ENCODE measurements at places on chromosomes 12 and 14.

DNA sequence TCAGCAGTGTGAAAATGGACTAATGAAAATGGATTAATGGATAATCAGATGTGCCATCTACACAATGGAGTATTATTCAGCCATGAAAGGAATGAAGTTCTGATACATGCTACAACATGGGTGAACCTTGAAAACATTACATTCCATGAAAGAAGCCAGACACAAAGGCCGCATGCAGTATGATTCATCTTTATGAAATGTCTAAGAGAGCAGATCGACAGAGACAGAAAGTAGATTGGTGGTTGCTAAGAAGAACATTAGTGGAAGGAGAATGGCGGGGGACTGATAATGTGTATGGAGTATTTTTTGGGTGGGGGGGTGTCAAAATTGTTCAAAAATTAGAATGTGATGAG, 47.3 kb downstream of the PRKAB1 start:
- peak; percentile 31 for DNase-seq

DNA sequence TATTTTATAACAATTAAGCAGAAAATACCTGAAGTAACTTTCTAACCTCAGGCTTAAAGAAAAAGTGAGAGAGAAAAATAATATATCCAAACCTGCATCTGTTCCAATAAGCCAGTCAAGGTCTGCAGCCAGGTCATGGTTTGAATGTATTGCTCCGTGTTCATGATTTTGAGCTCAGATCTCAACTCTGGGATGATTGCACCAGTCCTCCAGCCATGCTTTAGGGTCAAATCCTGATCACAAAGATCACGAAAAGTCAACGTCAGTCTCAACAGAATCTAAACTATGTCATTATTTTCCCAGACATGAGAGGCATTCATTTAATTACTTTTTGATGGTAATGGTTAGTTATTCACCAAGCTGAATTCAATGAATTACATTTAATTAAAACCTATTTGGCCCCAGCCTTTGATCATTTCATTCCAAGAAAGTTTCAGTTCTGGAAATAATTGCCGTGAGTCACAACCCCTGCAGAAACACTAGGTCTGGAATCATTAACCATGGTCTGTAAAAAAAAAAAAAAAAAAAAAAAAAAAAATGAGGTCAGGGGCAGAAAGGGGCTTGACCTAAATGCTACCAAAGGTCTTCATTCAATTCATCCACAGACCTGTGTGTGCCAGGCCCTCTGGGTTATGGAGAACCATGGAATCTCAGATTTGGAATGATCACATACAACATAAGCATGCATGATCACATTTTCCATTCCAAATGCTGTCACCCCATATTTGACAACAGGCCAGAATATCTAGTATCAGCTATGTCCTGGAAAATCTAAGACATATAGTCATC, 55.6 kb downstream of the NT5DC3 start:
- DNase-seq = no peak

DNA sequence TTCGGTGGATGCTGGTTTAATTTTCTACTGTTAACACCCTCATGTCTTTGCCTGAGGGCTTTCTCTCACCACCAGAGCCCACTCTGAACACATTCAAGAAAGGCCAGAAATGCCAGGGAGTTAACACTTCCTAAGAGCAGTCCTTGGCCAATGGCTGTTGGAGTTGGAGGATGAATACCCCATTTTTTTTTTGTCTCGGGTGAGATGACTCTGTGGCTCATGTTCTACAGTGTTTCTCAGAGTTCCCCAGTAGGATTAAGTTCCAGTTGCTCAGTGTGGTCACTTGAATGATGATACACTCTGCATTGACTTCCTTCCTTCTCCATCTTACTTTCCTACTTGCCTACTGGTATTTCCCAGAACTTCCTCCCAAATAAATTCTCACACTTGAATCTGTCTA, 65.8 kb downstream of the FOS start:
- DNase-seq = no peak

- no peak for DNase-seq
Observed at GRCh38 chr14:101230161-101230850, 326.8 kb upstream of the RTL1 start.

GRCh38 chr12:75439930-75440329, 40.6 kb upstream of the GLIPR1 start:
- DNase-seq = no peak

- DNase-seq = no peak
Observed at GRCh38 chr12:15293731-15294130, 28.6 kb upstream of the PTPRO start.

DNA sequence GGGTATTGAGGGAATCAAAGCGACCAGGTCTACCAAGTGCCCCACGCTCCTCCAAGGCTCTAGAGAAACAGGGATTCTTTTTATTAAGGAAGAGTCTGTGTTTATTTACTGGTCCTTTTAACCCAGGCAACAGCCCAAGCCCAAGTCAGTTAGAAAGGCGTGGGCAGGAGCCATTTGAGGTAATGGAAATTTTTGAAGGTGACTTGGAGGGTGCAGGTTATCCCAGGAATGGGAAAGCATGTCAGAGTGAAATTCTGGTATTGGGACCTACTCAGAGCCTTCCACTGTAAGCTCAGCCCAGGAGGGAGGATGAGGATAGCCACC, 2.9 kb downstream of the SLC6A12 start:
- no peak for DNase-seq

DNA sequence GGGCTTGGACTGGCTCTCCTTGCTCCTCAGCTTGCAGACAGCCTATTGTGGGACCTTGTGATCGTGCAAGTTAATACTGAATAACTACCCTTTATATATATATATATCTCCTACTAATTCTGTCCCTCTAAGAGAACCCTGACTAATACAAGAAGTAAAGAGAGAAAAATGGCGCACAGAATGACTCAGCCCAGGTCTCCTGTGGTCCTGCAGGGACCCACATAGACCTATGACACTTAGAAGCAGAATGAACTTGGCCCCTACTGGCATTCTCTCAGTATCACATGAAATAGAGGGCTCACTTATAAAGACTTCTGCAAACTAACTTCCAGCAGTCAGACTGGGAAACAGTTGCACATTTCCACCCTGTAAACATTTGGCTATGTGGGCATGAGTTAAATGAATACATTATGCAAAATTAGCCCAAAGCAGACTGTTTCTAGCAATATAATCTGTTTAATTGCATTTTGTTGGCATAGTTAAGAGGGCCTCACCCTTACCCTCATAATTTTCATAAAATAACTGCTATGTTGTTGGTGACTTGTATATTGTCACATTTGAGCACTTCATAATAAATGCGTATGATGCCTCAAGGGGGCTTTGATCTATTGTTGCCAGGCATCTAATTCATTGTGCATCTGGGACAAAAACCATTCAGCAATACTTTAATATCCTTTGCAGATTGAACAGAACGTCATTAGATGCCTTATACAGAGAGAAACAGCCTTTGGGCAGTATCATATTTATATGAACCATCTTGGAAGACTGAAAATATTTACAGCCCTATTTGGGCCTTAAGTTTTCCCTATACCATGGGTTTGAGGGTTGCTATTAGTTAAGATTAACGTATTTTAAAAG, 349.7 kb upstream of the DIO2 start:
- no peak for DNase-seq

DNA sequence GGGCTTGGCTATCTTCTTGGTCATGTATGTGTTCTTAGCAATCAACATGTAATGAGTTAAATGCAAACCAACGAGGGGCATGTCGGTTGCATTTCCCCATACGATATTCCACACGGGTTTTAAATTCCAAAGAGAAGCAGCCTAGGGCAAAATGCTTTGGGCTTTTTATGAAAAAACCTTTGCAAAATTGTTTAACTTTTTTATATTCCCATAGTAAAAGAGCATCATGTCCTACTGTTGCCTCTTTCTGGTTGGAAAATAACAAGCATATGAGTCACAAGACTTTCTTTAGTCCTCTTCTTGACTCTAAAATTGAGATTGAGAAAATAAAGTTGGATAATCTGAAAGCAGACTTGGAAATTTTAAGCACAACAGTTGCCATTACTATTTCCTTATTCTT, 3.8 kb upstream of the DIO2 start:
- DNase-seq = no peak

DNA sequence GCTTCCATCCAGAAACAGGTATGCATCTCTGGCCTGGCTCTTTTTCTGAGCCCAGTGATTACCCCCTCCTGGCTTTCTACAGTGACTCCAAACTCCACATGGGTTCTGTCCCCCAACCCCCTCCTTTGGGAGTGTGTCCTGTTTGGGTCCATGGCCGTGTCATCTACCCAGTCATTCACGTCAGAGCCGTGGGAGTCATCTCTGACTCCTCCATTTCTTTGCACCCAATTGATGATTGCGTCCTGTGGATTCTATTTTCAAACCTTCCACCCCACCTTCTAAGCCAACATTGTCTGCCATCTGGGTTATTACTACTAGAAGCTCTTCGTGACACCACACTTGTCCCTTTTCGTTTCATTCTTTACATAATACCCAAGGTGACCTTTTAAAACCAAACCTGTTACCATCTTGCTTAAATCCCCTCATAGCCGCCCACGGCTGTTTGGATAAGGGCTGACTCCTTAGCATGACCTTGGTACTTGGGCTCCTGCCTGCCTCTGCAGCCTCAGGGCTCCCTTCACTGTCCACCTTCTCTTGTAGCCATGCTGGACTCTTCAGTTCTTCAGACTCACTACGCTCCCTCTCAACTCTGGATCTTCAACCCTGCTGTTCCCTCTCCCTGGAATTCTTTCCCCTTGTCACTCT, 38.1 kb upstream of the NT5DC3 start:
- no peak for DNase-seq

DNA sequence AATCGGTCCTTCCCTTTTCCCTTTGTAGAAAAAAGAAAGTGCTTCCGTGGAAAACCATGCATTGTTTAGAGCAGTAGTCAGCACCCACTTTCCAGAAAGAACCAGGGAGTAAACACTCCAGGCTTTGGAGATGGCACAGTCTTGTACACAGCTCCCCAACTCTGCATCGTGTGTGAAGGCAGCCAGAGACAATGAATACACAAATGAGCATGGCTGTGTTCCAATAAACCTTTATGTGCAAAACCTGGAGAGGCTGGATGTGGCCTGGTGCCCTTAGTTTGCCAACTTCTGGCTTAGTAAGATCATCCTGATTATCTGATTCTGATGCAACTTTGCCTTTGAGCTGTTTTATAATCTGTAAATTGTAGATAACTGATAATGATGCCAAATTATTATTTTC, 463.4 kb upstream of the TMEM132C start:
- no peak for DNase-seq

- no peak for DNase-seq
Observed at GRCh38 chr12:106300761-106301160, 1.8 kb upstream of the TCP11L2 start.

DNA sequence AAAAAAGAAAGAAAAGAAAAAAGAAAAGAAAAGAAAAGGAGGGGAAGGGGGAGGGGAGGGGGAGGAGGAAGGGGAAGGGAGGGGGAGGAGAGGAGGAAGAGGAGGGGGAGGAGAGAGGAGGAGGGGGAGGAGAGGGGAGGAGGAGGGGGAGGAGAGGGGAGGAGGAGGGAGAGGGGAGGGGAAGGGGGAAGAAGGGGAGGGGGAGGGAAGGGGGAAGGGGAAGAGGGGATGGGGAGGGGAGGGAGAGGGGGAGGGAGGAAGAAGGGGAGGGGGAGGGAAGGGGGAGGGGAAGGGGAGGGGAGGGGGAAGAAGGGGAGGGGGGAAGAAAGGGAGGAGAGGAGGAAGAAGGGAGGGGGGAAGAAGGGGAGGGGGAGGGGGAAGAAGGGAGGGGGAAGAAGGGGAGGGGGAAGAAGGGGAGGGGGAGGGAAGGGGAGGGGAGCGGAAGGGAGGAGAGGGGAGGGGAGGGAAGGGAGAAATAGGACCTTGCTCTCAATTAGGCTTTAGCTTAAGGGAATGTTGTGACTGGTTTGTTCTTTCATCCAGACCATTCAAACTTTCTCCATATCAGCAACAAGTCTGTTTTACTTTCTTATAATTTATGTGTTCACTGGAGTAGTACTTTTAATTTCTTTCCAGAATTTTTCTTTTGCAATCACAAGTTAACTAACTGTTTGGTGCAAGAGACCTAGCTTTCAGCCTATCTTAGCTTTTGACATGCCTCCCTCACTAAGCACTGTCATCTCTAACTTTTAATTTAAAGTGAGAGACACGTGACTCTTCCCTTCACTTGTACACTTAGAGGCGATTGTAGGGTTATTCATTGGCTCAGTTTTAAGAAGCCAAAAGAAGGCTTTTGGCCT, 76.5 kb upstream of the EGLN3 start:
- no peak for DNase-seq

GRCh38 chr12:41881891-41882805, 262.5 kb downstream of the GXYLT1 start:
- no peak for DNase-seq

- DNase-seq = no peak
Observed at GRCh38 chr12:130714591-130715149, 1.4 kb downstream of the RIMBP2 start.

- no peak for DNase-seq
Observed at GRCh38 chr14:71804992-71805391, 127.2 kb upstream of the RGS6 start.

- DNase-seq = no peak
Observed at GRCh38 chr14:20631880-20632389, 9.6 kb downstream of the OR6S1 start.

DNA sequence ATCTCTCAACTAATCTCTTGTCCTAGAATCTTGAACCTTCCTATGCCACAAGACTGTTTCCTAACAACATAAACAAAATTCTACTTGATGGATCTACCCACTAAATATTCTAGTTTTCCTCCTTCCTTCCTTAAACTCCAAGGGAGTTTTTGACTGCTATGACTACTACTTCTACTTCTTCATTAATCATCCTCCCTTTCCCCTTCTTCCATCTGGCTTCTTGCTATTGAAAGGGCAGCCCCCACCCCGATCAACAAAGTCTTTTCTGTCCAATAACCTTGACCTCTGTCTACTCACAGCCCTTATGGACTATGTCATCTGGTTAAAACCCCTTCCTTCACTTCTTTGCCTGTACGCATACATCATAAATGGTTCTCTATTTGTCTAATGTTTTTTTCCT, 5.6 kb downstream of the LTA4H start:
- DNase-seq = no peak

DNA sequence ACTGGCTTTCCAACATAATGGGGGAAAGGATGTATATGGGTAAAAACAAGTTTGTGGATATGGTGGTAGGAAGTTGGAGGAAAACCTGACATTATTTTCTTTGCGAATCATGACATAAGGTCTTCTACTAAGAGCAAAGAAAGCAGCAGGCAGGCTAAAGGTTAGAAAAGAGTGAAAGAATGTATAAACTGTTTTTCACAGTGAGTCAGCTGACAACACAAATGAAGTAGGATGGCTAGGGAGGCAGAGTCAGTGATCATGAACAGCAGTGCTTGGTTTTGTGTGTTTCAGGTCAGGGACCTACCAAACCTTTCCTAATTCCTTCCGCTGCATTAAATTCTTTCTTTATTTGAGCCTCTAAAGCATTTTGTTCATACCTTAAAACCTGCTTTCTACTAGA, 46.3 kb upstream of the CATSPERB start:
- no peak for DNase-seq

GRCh38 chr14:23793532-23793931, 157.4 kb downstream of the DHRS2 start:
- DNase-seq = no peak

DNA sequence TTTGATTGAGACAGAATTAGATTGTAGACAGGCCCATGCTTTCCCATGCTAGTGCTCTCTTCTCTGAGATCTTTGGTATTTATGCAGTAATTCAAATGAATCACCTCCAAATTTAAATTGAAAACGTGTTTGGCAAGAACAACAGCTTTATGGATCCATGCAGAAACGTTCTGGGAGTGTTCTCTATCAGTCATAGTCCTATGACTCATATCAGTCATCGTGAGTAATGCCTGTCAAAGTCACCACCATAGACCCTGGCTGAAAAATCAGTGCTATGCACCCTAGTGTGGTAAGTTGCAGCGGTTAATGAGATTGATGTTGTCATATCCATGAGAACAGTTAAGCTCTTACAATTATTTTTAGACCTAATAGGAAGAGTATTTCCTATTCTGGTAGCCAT, 90.1 kb upstream of the FOXG1 start:
- DNase-seq = peak; percentile 87

Measured in epithelial cell of prostate (primary cell).